NCI-H2171 (cell line): ENCODE measurements at places on chromosomes 2 and 18.

GRCh38 chr2:167406558-167406957 is 518.3 kb downstream of the XIRP2 start:
- DNase-seq = no peak

DNA sequence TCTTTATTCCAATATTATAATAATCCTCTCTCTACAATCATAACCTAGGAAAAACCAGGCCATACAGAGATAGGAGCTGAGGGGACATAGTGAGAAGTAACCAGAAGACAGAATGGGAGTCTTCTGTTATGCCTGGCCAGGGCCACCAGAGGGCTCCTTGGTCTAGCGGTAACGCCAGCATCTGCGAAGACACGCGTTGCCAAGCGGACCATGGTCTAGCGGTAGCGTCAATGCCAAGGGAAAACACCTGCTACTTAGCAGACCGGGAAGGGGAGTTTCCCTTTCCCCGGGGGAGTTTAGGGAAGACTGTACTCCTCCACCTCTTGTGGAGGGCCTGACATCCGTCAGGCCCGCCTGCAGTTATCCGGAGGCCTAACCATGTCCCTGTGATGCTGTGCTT is 36.6 kb downstream of the ARL6IP6 start:
- DNase-seq = no peak

- DNase-seq = no peak
These were observed 666.8 kb downstream of the ARHGAP15 start for GRCh38 chr2:143796051-143796450.

GRCh38 chr18:75209951-75210258 is 692 bp upstream of the TSHZ1 start:
- no peak for DNase-seq

- no peak for DNase-seq
These were observed 298.1 kb downstream of the GALR1 start for GRCh38 chr18:77547757-77548156.

DNA sequence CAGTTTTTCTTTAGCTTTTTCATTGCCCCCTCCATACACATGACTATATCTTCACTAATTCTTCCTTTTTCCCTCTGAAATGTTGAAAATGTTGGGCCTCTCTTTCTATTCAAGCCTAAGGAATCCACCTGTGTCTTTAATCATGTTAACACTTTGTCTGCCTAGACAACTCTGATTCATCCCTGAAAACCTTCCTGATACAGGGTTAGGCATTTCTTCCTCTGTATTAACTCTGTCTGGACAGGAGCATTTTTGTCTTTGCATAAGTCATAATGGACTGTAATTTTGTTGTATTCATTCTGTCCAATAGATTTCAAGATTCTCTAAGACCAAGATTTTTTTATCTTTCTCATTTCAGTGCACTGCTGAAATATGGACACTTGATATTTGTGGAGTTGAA is 297.3 kb downstream of the IKZF2 start:
- DNase-seq = no peak

DNA sequence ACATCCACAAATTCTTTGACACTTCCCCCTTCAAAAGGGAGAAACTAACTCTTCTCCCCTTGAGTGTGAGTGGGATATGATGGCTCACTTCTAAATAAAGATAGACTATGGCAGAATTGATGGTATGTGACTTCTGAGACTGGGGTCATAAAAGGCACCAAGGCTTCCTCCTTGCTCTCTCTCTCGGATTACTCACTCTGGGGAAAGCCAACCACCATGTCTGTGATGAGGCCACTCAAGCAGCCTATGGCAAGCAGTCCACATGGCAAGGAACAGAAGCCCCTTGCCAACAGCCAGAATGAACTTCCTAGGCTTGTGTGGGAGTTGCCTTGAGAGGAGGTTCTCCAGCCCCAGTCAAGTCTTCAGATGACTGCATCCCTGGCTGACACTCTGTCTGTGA is 43.6 kb downstream of the KIAA2012 start:
- DNase-seq = no peak

DNA sequence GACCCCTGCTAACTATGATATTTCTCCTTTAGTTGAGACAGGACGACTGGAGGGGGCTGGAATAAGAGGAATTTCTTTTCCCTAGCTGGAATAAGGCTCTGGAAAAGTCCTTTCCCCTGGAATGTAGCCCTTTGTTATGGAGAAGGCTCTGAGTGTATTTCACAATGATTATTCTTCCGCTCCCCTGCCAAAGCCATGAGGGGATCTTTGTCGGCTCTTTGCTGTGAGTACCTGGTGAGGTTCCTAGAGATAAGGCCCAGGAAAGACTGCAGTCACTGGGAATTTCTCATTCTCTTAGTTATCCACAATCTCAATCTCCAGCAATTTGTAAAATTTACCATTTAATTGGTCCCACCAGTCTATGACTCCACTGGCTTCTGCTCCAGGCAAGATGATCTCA is 340.2 kb upstream of the HNRNPA3 start:
- DNase-seq = no peak
